ENCODE measurements at places on chromosomes 12 and 14. TPM values are rescaled to one million over a fixed set of nuclear protein-coding genes. Genes with fewer than 3 reads are reported as not detected.

CCDC196 gene
- total RNA-seq, result not detected

UNC79 gene
- 0.66 TPM for total RNA-seq

CMKLR1 gene
- total RNA-seq, result 4.8 TPM

RAD52 gene
- 4.8 TPM for total RNA-seq

GCN1 gene
- total RNA-seq, result 37.3 TPM

ZNF705A gene
- not detected for total RNA-seq

RAD9B gene
- total RNA-seq, result 0.23 TPM

FLVCR2 gene
- 3.8 TPM for total RNA-seq

PLA2G1B gene
- total RNA-seq, result 0.82 TPM

DNA sequence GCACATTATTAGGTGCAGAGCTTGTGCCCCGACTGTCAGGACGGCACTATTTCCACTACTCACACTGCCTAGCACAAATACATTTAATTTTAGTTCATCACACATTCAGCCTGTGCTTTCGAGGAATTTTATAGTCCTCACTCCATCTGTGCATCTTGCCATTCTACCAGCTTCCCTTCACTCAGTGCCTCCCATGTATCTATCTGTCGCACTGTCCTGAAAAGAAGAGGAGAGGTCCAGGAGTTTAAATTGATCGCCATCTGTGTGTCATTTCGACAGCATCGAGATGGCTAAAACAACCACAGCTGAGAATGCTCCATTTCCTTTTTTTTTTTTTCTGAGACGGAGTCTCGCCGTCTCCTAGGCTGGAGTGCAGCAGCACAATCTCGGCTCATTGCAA, 97.6 kb upstream of the FOXN3 start:
- H3K27ac ChIP-seq, result no peak overlapping the region
- H3K4me3 ChIP-seq, result no peak overlapping the region
- H3K4me1 ChIP-seq, result peaks cover 10% of the 10 kb centered on the region
- H3K36me3 ChIP-seq, result no peaks in the 10 kb centered on the region
- DNase-seq, result no peak
- H3K27me3 ChIP-seq, result no peaks in the 10 kb centered on the region

- H3K4me1 ChIP-seq, result no peaks in the 10 kb centered on the region
- DNase-seq, result no peak
- no peak overlapping the region for H3K4me3 ChIP-seq
- H3K27me3 ChIP-seq, result no peaks in the 10 kb centered on the region
- H3K36me3 ChIP-seq, result peaks cover 42% of the 10 kb centered on the region
Observed at GRCh38 chr12:132813443-132813842, 15.2 kb downstream of the GOLGA3 start.

DNA sequence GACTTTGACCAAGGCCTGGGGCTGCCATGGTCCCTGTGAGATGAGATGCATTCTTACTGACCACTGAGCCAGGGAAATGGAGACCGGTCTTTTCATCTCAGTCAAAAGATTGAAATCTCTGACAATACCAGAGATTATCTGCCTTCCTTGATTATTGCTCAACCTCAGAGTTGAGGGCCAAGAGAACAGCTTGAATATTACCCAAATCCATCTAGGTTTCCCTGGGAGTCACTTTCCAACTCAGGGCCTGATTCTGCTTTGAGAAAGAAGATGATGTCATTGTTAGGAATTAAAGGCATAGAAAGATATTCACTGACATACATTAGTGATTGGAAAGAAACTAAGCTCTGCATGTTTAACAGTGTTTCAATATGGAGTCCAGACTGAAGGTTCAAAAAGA, 515.9 kb upstream of the TBX3 start:
- H3K4me1 ChIP-seq, result no peaks in the 10 kb centered on the region
- H3K27ac ChIP-seq, result no peak overlapping the region
- no peak overlapping the region for H3K4me3 ChIP-seq
- no peaks in the 10 kb centered on the region for H3K27me3 ChIP-seq
- DNase-seq, result no peak

GRCh38 chr12:130164216-130164542, 1.9 kb downstream of the FZD10 start:
- H3K27ac ChIP-seq, result no peak overlapping the region

DNA sequence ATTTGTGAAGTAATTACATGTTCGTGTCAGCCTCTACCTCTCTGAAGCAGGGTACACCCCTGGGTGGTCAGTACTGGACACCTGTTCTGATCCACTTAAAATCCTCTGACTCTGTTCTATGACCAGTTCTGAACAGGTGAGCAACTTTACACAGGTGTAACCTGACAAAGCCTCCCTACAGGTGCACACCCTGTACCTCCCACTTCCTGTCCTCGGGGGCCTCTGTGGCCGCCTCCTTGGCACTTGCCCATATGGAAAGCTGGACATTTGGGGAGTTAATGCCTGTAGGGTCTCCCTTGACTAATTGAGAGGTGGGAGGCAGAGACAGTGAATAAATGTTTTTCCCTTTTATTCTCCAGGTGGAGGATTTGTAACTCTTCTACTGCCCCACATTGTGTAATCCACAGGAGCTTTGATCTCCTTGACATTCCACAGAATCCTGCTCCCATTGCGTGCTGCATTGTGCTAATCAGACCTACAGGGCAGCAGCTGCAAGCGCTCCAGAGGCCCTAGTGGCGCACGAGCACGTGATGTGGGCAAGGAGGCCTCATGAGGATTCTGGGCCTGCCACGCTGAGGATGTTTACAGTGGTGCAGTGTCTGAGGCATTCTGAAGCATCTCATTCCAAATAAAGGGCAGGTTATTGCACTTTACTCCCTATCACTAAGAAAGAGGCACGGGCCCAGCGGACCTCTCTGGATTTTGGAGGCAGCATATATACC, 45.8 kb upstream of the BATF start:
- DNase-seq, result no peak
- no peak overlapping the region for H3K4me3 ChIP-seq
- H3K27ac ChIP-seq, result no peak overlapping the region
- H3K27me3 ChIP-seq, result no peaks in the 10 kb centered on the region

- no peak overlapping the region for H3K4me3 ChIP-seq
- H3K4me1 ChIP-seq, result peaks cover 12% of the 10 kb centered on the region
- no peak for DNase-seq
Observed at GRCh38 chr12:106275458-106275857, 27.1 kb upstream of the TCP11L2 start.

DNA sequence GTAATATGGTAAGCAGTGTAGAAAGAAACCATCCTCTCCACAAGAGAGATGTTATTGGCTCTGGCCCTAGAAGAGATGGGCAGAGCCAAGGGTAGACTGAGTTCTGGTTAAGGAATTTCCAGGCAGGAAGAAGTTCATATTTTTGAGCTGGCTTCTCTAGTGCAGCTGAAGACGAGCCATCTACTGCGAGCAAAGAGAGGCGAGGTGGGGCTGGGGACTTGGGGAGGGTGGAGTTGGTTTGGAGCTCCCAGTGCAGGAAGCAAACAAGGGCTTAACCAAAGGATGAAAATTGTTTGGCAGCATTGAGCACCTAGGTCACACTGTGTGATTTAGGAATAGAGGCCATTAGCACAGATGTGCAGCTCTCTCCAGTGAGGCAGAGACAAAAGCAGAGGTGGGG, 239.6 kb downstream of the ZFP36L1 start:
- H3K27me3 ChIP-seq, result no peaks in the 10 kb centered on the region
- DNase-seq, result no peak
- H3K27ac ChIP-seq, result peak overlapping the region; percentile 32
- H3K4me1 ChIP-seq, result peaks cover 41% of the 10 kb centered on the region
- no peaks in the 10 kb centered on the region for H3K36me3 ChIP-seq

- H3K27ac ChIP-seq, result no peak overlapping the region
- DNase-seq, result no peak
- no peaks in the 10 kb centered on the region for H3K27me3 ChIP-seq
- no peaks in the 10 kb centered on the region for H3K36me3 ChIP-seq
- H3K4me1 ChIP-seq, result peaks cover 21% of the 10 kb centered on the region
- no peak overlapping the region for H3K4me3 ChIP-seq
Observed at GRCh38 chr14:77543637-77544334, 45.2 kb upstream of the ISM2 start.

- DNase-seq, result no peak
- H3K27ac ChIP-seq, result no peak overlapping the region
- H3K4me1 ChIP-seq, result no peaks in the 10 kb centered on the region
- H3K36me3 ChIP-seq, result no peaks in the 10 kb centered on the region
Observed at GRCh38 chr12:54197431-54197909, 8.7 kb upstream of the SMUG1 start.

GRCh38 chr12:3313066-3313465, 177.9 kb upstream of the PRMT8 start:
- peaks cover 36% of the 10 kb centered on the region for H3K4me1 ChIP-seq
- no peak for DNase-seq
- no peak overlapping the region for H3K27ac ChIP-seq

DNA sequence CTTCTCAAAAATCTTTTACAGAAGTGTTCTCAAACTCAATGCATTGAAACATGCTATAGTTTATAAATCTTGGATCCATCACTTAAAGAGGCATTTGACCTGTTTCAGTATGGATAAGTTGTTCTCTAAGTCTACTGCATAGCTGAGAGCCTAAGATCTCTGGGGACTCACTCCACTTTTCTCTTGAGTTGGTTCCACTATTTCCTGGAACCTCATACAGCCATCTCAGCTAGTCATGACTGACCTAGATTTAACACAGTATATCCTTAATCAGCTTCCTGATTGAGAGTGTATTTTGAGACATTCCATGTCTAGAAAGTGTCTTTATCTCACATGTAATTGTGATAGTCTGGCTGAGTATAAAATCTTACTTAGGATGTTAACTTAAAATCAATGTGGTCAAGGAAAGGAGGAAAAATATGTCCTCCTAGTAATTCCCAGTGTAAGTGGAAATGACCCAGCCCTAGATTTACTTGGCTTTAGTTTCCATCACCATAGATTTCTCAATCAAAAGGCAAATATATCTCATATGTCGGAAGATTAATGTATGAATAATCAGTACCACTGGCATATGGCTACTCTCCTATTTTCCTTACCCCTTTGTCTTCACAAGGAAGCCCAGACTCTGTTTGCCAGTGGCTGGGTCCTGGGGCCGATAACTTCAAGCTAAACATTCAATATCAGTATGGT, 61.9 kb downstream of the KICS2 start:
- no peak for DNase-seq
- no peak overlapping the region for H3K4me3 ChIP-seq
- no peaks in the 10 kb centered on the region for H3K4me1 ChIP-seq
- H3K36me3 ChIP-seq, result no peaks in the 10 kb centered on the region

DNA sequence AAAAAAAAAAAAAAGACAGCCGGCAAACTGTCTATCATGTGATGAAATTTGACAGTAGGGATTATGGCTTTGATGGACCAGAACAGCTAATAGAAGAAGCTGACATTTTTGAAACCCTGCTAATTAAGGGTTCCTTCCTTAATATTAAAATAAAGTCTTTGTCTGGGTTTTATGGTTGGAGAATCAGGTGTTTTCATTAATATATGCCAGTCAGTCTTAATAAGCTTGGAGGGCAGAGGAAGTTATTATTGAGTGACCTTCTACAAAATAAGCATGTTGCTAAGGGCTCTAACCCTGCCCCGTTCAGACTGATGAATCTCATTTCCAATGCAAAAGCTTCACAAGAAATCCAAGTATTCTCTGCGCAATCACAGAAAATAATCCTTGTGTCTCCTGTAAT, 289.8 kb downstream of the EGLN3 start:
- no peak overlapping the region for H3K4me3 ChIP-seq
- no peak for DNase-seq
- H3K36me3 ChIP-seq, result no peaks in the 10 kb centered on the region
- no peak overlapping the region for H3K27ac ChIP-seq
- H3K27me3 ChIP-seq, result no peaks in the 10 kb centered on the region
- H3K4me1 ChIP-seq, result no peaks in the 10 kb centered on the region

GRCh38 chr12:68240079-68240478, 13.3 kb downstream of the IL22 start:
- no peaks in the 10 kb centered on the region for H3K27me3 ChIP-seq
- no peak overlapping the region for H3K4me3 ChIP-seq
- no peak overlapping the region for H3K27ac ChIP-seq
- H3K36me3 ChIP-seq, result no peaks in the 10 kb centered on the region
- no peak for DNase-seq
- peaks cover 6% of the 10 kb centered on the region for H3K4me1 ChIP-seq

- DNase-seq, result no peak
- H3K36me3 ChIP-seq, result no peaks in the 10 kb centered on the region
- H3K27ac ChIP-seq, result no peak overlapping the region
- H3K4me1 ChIP-seq, result peaks cover 50% of the 10 kb centered on the region
- no peak overlapping the region for H3K4me3 ChIP-seq
Observed at GRCh38 chr12:795305-795704, 42.9 kb downstream of the WNK1 start.

GRCh38 chr12:87953256-87953860, 75.8 kb downstream of the C12orf50 start:
- no peaks in the 10 kb centered on the region for H3K36me3 ChIP-seq
- no peak overlapping the region for H3K27ac ChIP-seq
- H3K4me3 ChIP-seq, result no peak overlapping the region
- H3K27me3 ChIP-seq, result no peaks in the 10 kb centered on the region
- H3K4me1 ChIP-seq, result no peaks in the 10 kb centered on the region
- DNase-seq, result no peak

- DNase-seq, result no peak
- H3K4me1 ChIP-seq, result no peaks in the 10 kb centered on the region
- H3K27ac ChIP-seq, result no peak overlapping the region
- H3K36me3 ChIP-seq, result no peaks in the 10 kb centered on the region
Observed at GRCh38 chr12:89918172-89918846, 209.7 kb upstream of the ATP2B1 start.

- H3K27me3 ChIP-seq, result no peaks in the 10 kb centered on the region
- H3K4me3 ChIP-seq, result no peak overlapping the region
- no peaks in the 10 kb centered on the region for H3K36me3 ChIP-seq
- no peak overlapping the region for H3K27ac ChIP-seq
Observed at GRCh38 chr12:115227137-115227615, 543.2 kb upstream of the TBX3 start.

DNA sequence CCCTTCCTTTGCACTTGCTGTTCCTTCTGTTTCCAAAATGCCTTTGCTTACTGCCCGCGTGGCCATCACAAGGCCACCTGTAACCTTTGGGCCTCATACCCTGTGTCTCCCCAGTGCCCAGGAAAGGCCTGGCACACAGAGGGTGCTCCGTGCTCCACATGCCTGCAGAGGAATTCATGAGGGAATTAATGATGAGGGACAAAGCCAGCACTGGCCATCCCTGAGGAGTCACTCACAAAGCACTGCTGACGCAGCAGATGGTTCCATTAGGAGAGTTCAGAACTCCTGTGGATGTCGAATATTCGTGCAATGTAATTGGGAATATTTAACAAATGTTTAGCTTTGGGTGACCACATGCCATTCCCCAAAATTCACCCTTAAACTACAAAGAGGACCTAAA, 49.6 kb upstream of the PRMT8 start:
- H3K36me3 ChIP-seq, result no peaks in the 10 kb centered on the region
- H3K4me1 ChIP-seq, result no peaks in the 10 kb centered on the region
- no peak for DNase-seq
- no peak overlapping the region for H3K27ac ChIP-seq
- H3K27me3 ChIP-seq, result no peaks in the 10 kb centered on the region

DNA sequence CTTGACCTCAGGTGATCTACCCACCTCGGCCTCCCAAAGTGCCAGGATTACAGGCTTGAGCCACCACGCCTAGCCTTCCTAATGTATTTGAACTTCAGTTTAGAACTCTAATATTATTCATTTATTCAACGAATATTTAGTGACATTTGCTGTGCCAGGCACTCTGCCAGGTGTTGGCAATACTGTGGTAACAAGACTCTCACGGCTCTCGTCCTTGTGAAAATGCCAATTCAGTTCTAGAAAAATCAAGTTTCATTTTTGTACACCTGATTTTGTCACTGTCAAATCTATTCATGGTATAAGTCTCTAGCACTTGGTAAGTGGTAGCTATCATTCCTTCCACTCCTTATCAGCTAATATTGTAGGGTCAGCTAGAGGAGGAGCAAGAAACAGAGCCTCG, 6.3 kb upstream of the PWP1 start:
- H3K36me3 ChIP-seq, result no peaks in the 10 kb centered on the region
- DNase-seq, result no peak
- no peak overlapping the region for H3K4me3 ChIP-seq
- H3K27ac ChIP-seq, result no peak overlapping the region
- no peaks in the 10 kb centered on the region for H3K4me1 ChIP-seq
